ENCODE measurements at places on chromosomes 13 and 19.

GRCh38 chr19:19628501-19629134 lies 598 bp upstream of the LPAR2 start:
- no peak for DNase-seq

DNA sequence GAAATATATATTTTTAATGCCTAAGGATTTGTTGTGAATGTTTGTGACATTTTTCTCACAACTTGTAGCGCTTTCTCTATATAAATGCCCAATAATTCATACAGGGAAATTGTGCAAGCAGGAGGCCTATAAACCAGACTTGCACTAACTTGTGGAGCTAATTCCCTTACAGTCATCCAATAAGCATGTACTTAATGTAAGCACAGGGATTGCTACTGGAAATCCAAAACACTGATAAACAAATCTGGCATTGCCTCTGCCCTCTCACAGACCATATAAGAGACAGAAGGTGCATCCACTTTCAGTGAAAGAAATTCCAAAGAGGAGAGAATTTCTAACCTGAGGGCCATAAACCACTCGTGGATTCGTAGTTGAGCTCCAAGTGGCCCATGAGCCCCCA lies 518.8 kb downstream of the MYO16 start:
- DNase-seq, result no peak

DNA sequence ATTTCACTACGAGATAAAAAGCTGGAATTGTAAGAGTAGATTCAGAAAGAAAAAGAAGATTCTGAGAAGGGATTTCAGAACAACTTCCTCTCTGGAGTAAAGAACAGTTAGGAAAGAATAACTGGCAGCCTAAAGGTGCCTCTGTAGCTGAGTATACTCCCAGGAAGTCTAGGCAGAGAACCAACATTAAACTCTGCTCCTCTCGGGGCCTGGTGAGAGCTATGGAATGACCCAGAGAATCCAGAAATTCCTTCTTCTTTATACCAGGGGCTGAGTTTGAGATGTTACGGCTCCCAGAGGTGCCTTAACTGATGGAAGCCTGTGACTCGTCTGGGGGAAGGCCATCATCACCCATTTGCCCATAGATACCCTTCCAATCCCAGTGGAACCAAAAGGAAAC lies 39.1 kb downstream of the FAM216B start:
- no peak for DNase-seq

GRCh38 chr13:110436276-110436675 lies 125.2 kb downstream of the RAB20 start:
- no peak for DNase-seq
